Muscle of back (tissue), 13 donors: ENCODE measurements at places on chromosomes 13 and 19.

DNA sequence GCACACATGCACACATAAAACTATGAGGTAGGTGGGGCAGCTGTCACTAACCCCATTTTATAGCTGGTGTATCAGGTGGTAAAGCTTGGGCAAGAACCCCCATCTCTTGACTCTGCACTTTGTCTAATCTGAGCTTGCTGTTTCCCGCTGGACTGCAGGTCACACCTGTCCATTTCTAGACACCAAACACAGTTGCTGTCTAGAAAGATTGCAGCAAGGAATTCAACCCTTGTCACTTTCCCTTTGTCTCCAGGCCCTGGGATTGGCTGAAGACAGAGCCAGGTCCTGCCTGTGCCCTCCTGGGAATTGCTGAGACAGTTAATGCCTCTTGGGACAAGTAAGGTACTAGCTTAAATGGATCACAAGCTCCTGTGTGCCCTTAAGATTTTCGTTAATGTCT, 83.8 kb downstream of the RNASEH2B start:
- no peak for DNase-seq

GRCh38 chr13:58018020-58018419, 386.5 kb downstream of the PCDH17 start:
- no peak for DNase-seq

DNA sequence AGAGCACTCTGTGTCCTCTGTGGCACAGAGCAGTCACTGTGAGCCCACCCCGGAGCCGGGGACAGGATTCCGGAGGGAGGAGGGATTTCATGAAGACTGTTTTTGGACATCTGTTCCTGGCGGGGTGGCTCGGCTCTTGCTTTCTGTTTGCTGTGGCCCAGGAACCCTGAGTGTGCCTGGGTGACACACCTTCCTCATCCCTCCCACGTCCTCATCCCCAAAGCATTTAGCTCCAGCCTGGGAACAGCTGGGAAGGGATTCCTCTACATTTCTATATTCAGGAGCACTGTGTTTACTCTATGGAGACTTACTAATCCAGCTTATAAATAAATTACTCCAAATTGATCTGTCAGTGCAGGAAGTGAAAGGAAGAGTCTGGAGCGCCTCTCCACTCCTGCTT, 97.8 kb upstream of the UBL3 start:
- DNase-seq: no peak

- peak; percentile 90 for DNase-seq
Measured at GRCh38 chr19:48868114-48868886, at the start of gene PLEKHA4. Gene PLEKHA4, minus strand, starts transcription at chr19:48868617. Its CDS starts 997 bp downstream, at chr19:48867620.

GRCh38 chr19:41261474-41262190, 2.5 kb upstream of the HNRNPUL1 start:
- no peak for DNase-seq

- DNase-seq: peak; percentile 65
Measured at GRCh38 chr19:29263305-29264135, 50.6 kb upstream of the UQCRFS1 start.

GRCh38 chr19:8592231-8593009, 15.2 kb upstream of the MYO1F start:
- DNase-seq: peak; percentile 91

DNA sequence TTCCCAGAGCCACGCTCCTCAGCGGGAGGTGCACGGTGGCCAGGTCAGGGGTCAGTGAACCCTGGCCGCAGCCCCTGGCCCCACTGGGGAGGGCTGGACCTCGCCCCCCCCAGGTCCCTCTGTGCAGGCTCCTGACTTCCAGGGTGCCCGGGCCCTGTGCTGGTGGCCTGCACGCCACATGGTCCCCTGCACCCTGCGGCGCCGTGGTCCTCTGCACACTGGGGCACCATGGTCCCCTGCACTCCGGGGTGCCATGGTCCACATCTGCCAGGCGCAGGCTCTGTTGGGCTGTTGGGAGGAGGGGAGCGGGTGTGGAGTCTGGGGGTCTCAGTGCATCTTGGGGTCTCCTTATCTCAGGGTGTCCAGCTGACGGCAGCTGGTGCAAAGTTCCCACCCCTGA, 23.3 kb upstream of the TMEM255B start:
- no peak for DNase-seq

- DNase-seq: peak; percentile 25
Measured at GRCh38 chr13:67004511-67004910, 225.6 kb downstream of the PCDH9 start.

DNA sequence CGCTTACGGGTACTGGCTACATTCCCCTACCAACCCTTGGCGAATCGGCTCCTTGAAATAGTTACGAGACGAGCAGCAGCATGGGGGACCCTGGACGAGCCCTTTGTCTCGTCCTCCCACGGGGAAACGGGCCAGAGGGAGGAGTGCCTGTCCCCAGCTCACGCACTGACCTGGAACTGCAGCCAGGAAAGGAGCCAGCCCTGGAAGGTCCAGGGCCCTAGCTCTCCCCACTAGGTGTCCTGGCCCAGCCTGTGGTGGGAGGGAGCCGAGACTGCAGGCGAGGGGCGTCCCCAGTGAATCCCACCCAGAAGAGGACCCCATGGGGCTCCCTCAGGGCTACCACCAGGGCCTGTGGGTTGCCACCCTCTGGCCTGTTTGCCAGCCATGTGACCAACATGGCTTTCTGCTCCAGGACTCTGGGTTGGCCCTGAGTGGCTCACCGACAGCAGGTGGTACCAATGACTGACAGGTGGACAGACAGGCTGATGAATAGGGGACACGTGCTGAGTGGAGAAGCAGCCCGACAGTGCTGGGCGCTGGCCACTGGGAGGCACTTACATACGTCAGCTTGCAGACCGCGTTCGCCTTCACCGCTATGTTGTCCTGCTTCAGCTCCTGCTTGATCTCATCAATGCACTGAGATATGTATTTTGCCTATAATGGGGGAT, 13.2 kb downstream of the AP3D1 start:
- no peak for DNase-seq

GRCh38 chr13:58239774-58240268, 608.3 kb downstream of the PCDH17 start:
- DNase-seq: no peak

DNA sequence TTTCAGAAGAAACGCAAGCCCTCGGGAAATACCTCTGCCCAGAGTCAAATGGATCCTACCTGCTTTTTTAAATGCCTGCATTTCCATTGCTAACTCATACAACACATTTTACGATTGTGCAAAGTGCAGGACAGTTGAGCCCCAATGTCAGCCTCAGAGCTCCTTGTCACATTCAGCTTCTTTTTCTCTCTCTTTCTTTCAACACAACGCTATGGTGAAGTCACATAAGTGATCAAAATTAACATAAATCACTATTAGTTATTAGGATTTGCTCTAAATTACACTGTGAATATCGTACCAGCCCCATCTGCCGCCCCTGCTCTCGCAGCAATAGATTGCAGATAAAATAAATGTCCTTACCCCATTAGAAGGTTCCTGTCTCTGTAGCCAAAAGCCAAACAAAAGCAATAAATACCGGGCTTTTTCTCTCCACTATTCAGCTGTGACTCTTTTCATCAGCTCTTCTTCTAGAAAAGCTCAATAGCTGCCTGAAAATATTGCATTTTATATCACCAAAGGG, 8.8 kb downstream of the POU4F1 start:
- no peak for DNase-seq

DNA sequence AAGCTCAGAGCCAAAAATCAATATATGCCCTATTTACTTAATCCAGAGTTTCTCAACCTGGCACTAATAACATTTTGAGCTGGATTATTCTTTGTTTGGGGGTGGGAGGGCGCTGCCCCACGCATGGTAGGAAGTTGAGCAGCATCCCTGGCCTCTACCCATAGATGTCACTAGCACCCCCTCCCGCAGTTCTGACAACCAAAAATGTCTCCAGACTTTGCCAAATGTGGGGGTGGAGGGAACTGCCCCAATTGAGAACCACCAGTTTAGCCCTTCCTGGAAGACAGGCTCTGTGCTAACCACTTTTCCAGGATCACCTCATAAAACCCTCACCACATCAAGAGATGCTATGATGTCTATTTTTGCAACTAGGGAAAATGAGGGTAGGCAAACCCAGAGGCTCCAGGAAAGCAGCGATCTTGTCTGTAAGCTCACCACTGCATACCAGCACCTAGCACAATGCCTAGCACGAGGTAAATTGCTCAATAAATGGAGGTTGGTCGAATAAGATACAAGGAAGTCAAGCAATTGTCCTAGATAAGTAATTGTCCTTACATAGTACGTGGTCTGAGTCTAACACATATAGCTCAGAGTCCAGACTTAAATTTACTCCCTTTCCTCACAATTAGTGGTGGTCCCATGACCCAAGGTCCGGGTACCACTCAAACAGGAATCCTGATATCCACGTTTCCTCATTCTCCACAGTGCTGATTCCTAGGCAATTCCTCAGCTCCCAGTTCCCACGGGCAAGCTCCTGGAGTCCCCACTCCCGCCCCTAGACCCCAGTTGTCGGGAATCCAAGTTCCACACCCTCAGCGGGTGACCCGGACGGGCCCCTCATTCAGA, 892 bp downstream of the TRIR start:
- no peak for DNase-seq

GRCh38 chr13:24865163-24865953, 101.4 kb downstream of the RNF17 start:
- peak; percentile 16 for DNase-seq

DNA sequence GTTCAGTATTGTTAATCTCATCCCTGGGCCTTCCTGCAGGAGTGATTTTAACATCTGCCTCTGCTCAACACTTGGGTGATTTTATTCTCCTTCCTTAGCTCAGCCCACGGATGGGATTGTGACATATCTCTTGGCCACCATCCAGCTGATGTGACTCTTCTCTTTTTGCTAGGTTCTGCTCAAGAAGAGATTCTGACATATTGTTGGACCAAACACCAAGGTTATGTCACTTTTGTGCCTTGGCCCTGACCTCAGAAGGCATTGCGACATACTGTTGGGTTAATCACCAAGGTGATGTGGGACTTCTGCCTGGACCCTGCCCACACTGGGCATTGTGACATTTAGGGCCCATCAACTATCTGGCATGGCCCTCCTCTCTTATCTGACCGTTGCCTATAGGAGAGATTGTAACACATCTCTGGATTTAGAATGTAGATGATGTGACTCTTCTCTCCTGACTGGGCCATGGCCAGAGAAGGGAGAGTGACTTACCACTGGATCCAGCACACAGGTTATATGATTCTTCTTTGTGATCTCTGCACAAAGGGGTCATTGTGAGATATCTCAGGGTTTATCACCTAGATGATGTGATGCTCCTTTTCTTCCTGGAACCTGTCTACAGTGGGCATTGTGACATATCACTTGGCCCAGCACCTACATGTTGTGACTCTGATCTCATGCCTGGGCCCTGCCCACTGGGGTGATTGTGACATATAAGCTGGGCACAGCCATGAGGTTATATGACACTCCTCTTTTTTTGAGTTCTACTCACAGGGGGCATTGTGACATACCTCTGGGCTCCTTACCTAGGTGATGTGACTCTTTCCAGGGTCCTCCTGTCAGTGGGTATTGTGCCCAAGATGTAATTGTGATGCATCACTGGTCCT, 88.8 kb downstream of the ZNF429 start:
- no peak for DNase-seq

- no peak for DNase-seq
Measured at GRCh38 chr13:51260154-51260553, 38.0 kb downstream of the FAM124A start.

DNA sequence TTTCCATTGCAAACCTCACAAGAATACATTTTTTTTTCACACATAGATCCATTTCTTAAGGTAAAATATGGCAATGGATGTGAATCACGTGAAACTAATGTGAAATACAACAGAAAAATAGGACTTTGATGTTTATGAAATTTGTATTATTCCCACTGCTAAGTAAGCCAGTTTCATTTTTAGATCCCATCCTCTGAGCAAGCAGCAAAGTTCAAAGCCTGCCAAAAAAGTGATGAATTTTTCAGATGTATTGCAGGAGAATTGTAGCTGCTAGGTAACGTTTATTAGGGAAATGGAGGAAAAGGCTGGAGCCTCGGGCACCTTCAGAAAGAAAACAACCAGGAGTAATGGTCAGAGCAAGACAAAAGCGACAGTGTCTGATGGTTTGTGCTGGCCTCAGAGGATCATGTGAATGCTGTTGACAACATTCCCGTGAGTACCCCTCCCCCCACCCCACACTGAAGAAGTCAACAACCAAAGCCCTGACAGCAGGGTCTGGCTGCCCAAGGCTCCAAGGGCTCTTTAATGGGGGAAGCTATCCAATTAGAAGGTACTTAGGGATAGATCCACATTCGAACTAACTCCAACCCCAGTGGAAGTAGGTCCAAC, 95.5 kb downstream of the OXGR1 start:
- DNase-seq: peak; percentile 36

GRCh38 chr19:47049307-47049700, 880 bp upstream of the TMEM160 start:
- peak; percentile 34 for DNase-seq
